ENCODE measurements at places on chromosomes 12 and 14. TPM values are rescaled to one million over a fixed set of nuclear protein-coding genes. Genes with fewer than 3 reads are reported as not detected.

The LIN7A gene
- not detected for total RNA-seq

DNA sequence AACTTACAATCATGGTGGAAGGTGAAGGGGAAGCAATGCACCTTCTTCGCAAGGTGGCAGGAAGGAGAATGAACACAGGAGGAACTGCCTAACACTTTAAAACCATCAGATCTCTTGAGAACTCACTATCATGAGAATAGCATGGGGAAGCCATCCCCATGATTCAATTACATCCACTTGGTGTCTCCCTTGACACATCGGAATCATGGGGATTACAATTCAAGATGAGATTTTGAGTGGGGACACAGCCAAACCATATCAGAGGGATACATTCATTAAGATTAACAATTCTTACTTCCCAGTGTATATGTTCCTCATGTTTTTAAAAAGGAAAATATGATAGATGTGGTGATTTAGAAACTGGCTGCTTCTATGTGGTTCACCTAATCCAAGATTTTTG is 117.9 kb downstream of the PDE3A start:
- no peak for DNase-seq

The MYF6 gene
- total RNA-seq: not detected

DNA sequence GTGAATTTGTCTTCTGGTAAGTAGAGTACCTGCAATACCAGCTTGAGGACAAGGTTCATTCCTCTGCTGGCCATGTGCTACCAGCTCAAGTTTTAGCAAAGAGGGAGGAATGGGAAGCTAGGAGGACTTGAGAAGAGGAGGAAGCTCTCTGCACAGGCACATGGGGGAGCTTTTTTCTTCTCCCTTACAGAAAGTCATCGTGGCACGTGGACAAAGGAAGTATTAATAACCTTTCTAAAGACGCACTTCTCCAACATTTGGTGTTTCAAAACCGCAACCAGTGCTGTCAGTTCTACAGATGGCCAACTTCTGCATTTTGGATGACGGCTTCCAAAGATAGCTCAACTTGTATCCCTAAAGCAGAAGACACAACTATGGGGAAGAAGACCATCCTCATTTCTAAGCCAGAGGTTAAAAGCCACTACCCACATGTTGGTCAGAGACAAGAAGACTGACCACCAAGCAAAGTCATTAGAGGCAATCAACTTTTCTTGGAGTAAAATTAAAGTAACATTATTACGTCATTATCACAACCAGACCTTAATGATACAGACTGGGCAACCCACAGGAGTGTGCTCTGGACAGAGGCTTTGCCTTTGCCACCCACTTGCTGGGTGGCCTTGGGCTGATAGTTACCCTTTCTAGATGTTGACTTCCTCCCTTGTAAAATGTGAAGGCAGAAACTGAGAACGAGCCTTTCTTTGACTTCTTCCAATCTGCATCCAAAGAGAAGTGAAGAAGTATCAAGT is 12.3 kb upstream of the TMED10 start:
- DNase-seq: no peak

The REP15 gene
- not detected for total RNA-seq

The SOAT2 gene
- 0.57 TPM for total RNA-seq

DNA sequence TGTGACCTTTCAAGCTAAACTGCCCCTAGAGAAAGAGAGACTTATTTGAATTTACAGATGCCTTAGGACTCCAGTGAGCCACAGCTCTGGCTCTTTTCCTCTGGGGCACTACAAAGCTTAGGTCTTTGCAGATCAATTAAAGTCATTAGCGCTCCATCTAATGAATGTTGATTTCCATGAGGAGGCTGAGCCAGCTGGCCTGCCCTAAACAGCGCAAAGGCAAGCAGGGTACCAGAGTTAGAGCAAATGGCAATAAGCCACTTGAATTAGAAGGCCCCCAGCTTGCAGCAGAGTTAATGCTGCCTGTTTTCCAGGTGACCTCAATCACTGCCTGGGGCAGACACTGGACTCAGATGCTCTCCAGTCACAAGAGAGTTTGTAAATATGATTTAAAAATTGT is 695.3 kb downstream of the DIO2 start:
- no peak for DNase-seq

- DNase-seq: no peak
Observed at GRCh38 chr14:73227812-73228781, 9.2 kb upstream of the PAPLN start.

GRCh38 chr12:112168561-112168971 is 43.2 kb downstream of the TRAFD1 start:
- no peak for DNase-seq

DNA sequence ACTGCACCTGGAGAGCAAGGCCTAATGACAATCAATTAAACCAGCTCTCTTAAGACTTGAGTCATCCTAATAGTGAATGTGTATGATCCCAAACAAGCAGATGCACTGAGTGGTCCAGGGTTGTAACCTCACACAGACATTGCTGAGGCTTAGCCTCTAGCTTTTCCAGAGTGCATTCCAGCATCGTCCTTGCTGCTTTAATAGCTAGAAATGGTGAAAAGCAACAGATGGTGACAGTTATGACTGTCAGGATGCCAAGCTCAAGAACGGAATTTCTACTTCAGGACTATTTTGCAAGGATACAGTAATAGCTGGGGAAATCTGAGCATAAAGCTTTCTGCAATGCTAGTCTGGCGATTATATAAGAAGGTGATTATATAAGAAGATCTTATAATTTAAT is 34.6 kb downstream of the PTPRR start:
- no peak for DNase-seq

DNA sequence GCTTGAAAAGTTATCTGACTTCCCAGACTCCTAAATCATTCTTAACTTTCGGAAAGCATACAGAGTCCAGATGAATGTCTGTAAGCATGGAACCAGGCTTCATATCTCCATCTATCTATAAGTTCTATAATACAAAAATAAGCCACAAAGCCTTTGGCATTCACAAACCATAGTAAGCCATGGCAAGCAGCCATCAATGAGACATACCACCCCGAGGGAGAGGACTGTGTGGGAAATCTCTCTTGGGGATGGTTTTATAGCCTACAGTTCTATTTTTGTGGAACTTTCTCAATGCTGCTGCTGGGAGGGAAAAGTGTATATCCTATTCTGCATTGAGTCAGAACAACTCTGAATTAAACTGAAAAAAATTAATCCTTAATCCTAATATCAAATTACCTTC is 20.4 kb downstream of the EGLN3 start:
- DNase-seq: no peak

The LALBA gene
- not detected for total RNA-seq

DNA sequence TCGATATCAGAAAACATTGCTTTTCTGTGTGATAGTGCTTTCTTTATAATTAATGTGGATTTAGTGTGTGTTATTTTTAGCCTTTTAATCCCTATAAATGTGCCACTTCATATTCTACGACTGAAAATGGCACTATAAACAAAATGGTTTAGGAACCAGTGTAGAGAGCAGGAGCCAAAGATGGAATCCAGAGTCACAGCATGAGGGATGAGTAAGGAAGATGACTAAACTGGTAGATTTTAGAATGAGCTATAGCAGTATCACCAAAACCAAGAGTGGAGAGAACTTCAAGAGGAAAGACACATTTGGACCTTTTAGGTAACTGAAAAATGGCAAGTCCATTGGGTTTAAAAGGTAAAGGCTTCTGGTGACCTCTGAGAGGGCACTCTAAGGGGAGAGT is 887.2 kb downstream of the NRXN3 start:
- no peak for DNase-seq

The GALNT16 gene
- 0.14 TPM for total RNA-seq

- no peak for DNase-seq
Observed at GRCh38 chr12:89501793-89502192, 22.8 kb downstream of the GALNT4 start.

- DNase-seq: peak; percentile 89
Observed at GRCh38 chr12:123043536-123044001, 63.1 kb downstream of the ARL6IP4 start.

The SCN8A gene
- total RNA-seq: 1.0 TPM

GRCh38 chr14:87522575-87522974 is 470.4 kb downstream of the GALC start:
- DNase-seq: no peak

- DNase-seq: no peak
Observed at GRCh38 chr14:70755655-70756054, 53.7 kb downstream of the MAP3K9 start.

The OR4K2 gene
- not detected for total RNA-seq

- DNase-seq: no peak
Observed at GRCh38 chr12:117228239-117228638, 38.0 kb upstream of the FBXO21 start.

GRCh38 chr12:103334466-103334865 is 161.3 kb downstream of the C12orf42 start:
- DNase-seq: no peak

The RIMBP2 gene
- not detected for total RNA-seq

The OR6C2 gene
- total RNA-seq: not detected

DNA sequence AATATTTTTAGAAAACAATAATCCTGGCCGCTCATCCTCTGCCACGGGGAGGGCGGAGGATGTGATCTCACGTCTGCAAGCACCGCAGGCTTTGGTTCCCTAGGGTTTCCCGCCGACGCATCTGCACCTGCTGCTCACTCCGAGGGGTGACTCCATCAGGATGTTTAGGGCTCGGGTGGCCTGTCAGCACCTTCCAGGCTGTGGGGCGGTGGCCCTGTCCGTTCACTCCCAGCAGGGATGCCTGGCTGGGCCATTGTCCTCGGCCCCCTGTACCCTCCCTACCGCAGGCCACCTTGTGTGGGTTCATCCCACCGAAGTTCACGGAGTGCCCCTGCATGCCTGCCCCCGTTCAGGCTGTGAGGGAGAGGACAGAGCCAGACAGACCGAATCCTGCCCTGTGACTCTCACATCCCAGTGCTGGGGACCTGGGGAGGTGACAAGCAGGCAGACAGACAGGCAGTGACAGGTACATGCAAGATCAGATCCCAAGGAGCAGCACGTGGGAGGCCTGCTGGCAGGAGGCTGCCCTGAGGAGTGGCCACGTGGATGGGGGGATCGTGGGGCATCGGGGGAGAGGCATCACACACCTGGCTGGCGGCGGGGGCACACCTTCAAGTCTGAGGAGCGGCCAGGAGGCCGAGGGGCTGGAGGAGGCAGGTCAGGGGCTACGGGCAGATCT is 112.6 kb downstream of the ADGRD1 start:
- no peak for DNase-seq

DNA sequence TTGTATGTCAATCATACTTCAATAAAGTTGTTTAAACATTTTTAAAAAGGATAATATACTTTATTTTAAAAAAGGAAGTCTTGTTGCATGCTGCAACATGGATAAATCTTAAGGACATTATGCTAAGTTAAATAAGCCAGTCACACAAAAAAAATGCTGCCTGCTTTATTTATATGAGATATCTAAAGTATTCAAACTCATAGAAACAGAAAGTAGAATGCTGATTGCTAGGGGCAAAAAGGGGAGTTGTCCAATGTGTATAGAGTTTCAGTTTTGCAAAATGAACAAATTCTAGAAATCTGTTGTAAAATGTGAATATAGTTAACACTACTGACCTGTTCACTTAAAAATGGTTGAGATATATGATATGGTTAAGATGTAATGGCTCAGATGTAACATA is 8.7 kb downstream of the KLRC4 start:
- DNase-seq: no peak

DNA sequence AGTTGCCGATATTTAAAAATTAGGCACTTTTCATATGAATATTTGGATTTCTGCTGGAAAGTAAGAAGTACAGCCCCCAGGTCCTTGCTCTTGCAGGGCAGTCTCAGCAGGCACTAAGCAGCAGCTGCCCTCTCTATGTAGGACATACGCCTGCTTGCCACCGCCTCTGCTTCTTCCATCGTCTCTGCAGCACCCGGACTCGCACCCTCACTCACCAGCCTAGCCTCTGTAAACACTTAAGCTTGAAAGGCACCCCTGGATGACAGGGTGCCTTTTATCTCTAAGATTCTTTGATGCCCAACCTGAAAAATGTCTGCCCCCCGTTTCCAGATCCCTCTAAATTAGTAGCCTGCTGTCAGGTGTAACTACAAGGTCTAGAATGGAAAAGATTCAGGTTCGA is 19.0 kb downstream of the OTUB2 start:
- DNase-seq: no peak

DNA sequence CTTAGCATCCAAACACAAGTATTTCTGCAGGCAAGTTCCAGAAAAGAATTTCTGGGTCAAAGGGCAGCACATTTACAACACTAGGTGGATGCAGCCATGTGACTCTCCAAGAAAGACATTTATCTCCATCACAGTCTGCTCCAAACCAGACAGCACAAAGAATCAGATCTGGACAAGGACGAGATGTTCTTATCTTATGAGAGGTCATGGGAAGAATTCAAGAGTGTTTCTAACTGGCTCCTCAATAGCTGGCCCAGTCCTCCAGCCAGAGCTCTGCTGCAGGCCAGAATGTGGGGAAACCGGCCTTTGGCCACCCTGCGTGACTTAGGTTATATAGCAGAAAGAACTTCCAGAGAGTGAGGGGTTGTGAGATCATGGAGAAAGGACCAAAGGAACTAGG is 17.4 kb downstream of the TMEM119 start:
- no peak for DNase-seq

- DNase-seq: peak; percentile 69
Observed at GRCh38 chr12:103840462-103840875, 565 bp downstream of the NT5DC3 start.

The BIN2 gene
- 39.9 TPM for total RNA-seq

Data from activated CD4-positive, alpha-beta T cell treated with anti-CD3 and anti-CD28 coated beads for 36 hours (primary cell).